ENCODE measurements at places on chromosomes 6 and 20. TPM values are rescaled to one million over a fixed set of nuclear protein-coding genes. Genes with fewer than 3 reads are reported as not detected.

DNA sequence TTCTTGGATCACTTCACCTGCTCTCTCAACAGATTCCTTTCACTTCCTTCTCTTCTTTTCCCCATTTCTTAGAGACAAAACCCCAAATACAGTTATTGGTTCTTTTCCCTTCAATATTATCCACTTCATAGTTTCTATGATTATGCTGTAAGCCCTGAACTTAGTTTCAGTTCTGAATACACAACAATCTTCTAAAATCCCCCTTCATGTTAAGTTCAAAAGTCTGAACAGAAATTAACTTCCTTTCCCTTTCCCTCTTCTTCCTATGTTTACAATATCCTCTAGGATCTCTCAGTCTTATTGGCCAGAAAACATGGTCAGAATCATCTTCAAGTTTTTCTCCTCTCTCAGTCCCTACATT is 57.7 kb downstream of the OGFRL1 start:
- no peak overlapping the region for H3K4me3 ChIP-seq
- no peak overlapping the region for H3K27ac ChIP-seq

GRCh38 chr6:31202259-31203166 is 32.0 kb upstream of the POU5F1 start:
- no peak overlapping the region for H3K27ac ChIP-seq
- no peaks in the 10 kb centered on the region for H3K36me3 ChIP-seq
- no peaks in the 10 kb centered on the region for H3K27me3 ChIP-seq
- no peak overlapping the region for H3K4me3 ChIP-seq
- H3K4me1 ChIP-seq = no peaks in the 10 kb centered on the region

GRCh38 chr6:14757418-14757817 is 488.5 kb upstream of the JARID2 start:
- no peak overlapping the region for H3K27ac ChIP-seq
- H3K4me3 ChIP-seq = no peak overlapping the region
- no peaks in the 10 kb centered on the region for H3K27me3 ChIP-seq
- no peaks in the 10 kb centered on the region for H3K4me1 ChIP-seq

- H3K4me3 ChIP-seq = no peak overlapping the region
- H3K4me1 ChIP-seq = no peaks in the 10 kb centered on the region
- no peak overlapping the region for H3K27ac ChIP-seq
Measured at GRCh38 chr20:58038123-58038654, 190.3 kb downstream of the ANKRD60 start.

GRCh38 chr6:139586273-139586672 is 211.8 kb upstream of the CITED2 start:
- no peaks in the 10 kb centered on the region for H3K27me3 ChIP-seq
- no peak overlapping the region for H3K27ac ChIP-seq
- no peaks in the 10 kb centered on the region for H3K36me3 ChIP-seq
- no peak overlapping the region for H3K4me3 ChIP-seq
- DNase-seq = no peak

DNA sequence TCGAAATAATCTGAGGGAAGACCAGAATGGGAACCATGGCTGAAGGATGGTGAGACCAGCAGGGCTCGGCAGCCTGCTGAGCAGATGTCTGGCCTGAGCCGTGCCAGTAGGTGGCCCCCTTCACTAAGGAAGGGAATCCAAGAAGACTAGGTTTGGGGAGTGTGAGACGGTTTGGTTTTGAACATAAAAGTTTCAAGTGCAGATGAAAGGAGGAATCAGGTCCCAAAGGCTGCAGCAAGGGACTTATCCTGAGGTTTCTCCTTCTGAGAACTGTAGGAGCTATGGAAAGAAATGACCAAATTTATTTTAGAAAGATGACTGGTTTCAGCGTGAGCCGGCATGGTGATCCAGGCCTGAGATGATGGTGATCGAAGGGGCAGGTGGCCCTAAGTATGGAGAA is 4.6 kb upstream of the OSER1 start:
- peak; percentile 83 for DNase-seq
- H3K36me3 ChIP-seq = no peaks in the 10 kb centered on the region
- no peak overlapping the region for H3K27ac ChIP-seq
- H3K4me1 ChIP-seq = no peaks in the 10 kb centered on the region
- no peak overlapping the region for H3K4me3 ChIP-seq
- H3K27me3 ChIP-seq = no peaks in the 10 kb centered on the region

GRCh38 chr6:16174416-16175078 is 45.7 kb downstream of the MYLIP start:
- no peak overlapping the region for H3K4me3 ChIP-seq
- H3K4me1 ChIP-seq = no peaks in the 10 kb centered on the region
- H3K36me3 ChIP-seq = no peaks in the 10 kb centered on the region
- H3K27ac ChIP-seq = no peak overlapping the region
- no peak for DNase-seq

DNA sequence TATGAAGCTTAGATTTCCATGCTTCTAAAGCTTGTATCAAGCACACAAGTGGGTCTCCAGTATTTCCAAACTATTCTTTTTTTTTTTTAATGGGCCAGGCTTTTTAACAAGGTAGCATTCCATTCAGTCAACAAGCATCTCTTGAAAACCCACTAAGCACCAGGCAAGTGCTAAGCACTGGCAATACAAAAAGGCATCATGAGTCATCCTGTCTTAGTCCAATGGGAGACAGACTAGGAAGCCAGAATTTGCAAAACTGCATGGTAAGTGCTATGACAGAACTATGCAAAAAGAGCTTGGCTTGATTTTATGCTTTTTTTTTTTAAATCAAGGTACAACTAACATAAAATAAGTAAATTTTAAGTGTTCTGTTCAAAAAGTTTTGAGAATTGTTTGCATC is 109.3 kb upstream of the DST start:
- H3K27me3 ChIP-seq = no peaks in the 10 kb centered on the region
- peaks cover 3% of the 10 kb centered on the region for H3K4me1 ChIP-seq
- no peak overlapping the region for H3K4me3 ChIP-seq
- no peak for DNase-seq
- no peaks in the 10 kb centered on the region for H3K36me3 ChIP-seq

The WFDC8 gene
- total RNA-seq = not detected

The GLP1R gene
- not detected for total RNA-seq

The SYTL3 gene
- total RNA-seq = 4.7 TPM
